ENCODE measurements at places on chromosomes 1 and 21.
A peak's percentile ranks its signal among the peaks of the same experiment; 100 is the strongest.

GRCh38 chr1:229778794-229779193 is 152.7 kb downstream of the URB2 start:
- no peak for DNase-seq

DNA sequence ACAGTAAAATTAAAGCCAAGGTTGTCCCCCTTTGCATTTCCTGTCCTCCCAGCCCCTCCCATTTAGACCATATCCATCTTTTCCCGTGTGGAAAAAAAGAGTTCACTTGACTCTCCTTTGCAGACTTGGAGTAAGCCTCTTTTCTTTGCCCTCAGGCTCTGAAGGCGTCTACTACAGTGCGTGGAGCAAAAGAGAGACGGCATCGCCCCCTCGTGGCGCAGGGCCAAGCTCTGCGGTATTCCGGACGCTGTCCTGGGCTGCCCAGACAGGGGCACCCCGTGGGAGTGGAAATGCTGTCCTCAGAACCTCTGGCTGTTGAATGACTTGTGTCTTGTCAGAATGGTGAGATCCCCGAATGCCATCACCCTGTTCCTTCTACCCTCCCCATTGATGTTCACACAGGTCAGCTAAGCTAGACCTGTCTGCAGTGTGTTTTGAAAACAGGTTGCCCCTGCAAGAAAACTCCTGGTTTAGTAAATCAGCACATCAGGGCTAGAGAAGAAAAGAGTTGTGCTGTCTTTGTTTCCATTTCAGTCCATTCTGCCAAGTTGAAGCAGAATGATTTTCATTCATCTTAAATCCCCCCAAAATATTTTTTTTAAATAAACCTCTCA is 12.3 kb upstream of the GJA8 start:
- peak; percentile 12 for DNase-seq

- no peak for DNase-seq
These were observed 2.1 kb downstream of the RPS6KA1 start for GRCh38 chr1:26531651-26532131.

- DNase-seq, result no peak
These were observed 3.8 kb downstream of the DNASE2B start for GRCh38 chr1:84402060-84402459.

- no peak for DNase-seq
These were observed 67.7 kb downstream of the BCAR3 start for GRCh38 chr1:93613898-93614297.

Data from stimulated activated CD8-positive, alpha-beta memory T cell treated with anti-CD3 and anti-CD28 coated beads, Interleukin-7, amount 100 ng/mL, for 1 hour (primary cell).